ELF-1 (cell line): ENCODE measurements at places on chromosomes 5 and 9.
A peak's percentile ranks its signal among the peaks of the same experiment; 100 is the strongest.

- peak; percentile 96 for DNase-seq
These were observed 4.8 kb upstream of the SARDH start for GRCh38 chr9:133742849-133743444.

DNA sequence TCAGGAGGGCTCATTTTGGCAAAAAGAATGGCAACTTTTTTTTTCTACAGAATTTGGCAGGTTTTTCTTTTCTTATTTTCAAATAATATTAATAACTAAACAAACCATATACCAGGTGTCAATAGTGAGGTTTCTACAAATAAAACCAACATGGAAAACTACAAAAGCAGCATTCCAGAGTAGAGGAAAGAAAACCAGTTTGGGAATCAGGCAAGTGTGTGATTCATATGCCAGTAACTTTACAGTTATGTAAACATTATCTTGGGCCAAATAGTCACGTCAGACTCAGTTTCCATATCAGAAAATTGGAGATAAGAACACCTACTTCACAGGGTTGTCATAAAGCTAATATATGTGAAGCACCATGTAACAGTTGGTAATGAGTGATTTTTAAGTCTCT lies 51.7 kb downstream of the FBXW11 start:
- DNase-seq, result no peak

DNA sequence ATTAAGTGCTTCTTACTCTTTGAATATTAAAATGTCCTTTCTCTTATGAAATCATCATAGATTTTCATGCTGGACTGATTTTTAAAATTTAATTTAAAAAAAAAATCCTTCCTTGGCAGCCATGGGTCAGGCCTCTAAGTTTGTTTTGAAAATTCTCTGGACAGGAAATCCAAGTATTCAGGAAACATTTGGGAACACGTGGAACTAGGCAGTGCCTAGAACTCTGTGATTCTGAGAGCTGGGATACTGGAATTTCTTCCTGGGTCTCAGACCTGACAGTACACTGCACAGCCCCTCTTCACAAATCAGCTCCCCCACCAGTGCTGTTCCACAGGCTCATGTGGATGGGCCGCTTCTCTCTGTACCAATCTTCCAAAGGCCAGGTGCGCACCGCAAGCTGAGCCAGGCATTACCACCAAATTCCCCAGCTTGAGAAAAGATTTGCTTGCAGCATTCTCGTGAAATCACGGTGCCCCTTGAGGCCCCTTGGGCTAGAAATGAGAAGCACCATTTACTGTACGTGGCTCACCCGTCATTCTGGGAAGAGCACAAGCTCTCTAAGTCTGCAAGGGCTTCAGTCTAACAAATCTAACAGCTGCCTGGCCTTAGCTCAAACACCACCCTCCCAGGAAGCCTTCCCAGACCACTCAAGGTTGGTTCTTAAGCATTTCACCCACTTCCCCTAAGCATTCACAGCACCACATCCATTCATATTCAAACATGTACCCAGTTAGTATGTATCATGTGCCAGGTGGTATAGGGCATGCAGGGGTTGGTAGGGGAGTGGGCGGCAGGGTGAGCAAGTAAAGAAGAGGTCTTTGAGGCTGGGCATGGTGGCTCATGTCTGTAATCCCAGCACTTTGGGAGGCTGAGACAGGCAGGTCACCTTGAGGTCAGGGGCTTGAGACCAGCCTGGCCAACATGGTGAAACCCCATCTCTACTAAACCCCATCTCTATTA lies 26.5 kb downstream of the B4GALT1 start:
- DNase-seq, result no peak

GRCh38 chr9:78620764-78621163 lies 323.8 kb downstream of the PSAT1 start:
- no peak for DNase-seq

DNA sequence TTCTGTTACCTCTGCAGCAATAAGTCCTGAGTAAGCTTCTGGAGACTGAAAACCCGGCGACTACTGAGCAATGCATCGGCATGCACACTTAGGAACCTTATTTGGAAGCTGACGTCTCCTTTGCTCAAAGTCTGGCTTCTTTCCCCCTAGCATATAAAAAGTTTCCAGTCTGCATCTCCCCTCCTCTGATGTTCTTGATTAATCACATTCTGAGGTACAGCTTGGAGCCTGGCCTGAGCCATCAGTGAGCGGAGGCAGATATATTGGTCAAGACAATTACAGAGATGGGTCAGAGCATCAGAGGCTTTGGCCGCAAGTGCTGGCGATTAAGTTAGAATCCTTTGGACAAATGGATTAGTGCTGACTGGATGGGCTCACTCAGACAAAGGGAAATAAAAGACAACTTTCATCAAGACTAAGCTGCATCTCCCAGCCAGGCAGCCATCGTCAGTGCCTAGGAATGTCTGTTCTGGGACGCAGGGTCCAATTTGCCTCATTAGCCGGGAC lies 140.7 kb downstream of the MTX3 start:
- no peak for DNase-seq

DNA sequence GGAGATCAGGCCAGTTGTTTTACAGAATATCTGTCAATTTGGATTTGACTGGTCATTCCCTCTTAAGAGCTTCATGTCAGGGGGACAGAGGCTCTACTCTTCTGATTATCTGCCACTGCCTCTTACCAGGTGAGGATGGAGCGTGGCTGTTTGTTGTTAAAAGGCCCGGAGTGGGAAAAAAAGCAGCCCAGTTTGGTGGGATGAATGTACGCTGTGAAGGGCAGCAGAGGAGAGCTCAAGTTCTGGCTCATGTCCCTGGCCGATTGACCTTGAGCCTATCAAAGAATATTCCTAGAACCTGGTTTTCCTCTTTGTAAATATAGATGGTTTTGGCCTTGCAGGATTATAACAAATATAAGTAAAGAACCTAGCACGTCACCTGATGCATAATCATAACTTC lies 16.3 kb upstream of the SHB start:
- no peak for DNase-seq

DNA sequence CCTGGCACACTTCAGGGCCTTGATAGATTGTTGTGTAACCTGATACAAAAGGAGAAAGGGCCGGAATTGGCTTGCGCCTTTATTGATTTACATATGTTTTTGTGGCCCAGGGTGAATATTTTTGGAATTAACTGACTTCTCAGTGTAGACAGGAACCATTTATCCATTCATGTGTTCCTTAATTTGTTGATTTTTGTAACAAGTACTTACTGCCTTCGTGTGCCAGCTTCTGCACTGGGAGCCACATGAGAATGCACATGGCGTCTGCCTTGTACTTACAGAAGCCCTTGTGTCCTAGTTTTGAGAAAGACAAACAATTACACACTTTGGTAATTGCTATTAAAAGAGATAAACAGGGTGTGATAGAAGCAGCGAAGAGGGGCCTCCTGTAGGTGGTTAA lies 26.4 kb downstream of the EHMT1 start:
- no peak for DNase-seq

DNA sequence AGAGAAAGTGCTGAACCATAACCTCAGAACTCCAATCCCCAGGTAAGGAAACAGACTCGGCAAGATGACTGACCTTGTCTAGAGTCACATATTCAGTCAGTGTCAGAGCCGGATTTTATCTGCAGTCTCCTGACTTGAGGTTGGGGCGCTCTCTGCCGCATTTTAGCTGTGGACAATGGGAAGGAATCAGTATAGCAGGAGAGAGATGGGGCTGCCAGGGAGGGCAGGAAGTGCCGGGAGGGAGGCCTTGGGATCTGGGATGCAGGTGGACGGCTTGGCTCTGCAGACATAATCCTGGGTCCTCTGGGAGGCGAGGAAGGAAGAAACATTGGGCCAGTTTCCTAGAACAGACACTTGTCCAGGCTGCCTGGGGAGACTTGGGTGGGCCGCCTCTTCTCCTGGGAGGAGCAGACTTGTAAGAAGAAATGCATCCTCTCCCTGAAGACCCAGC lies 39.7 kb upstream of the COL15A1 start:
- DNase-seq, result no peak

GRCh38 chr5:59208474-59208873 lies 625.6 kb downstream of the RAB3C start:
- no peak for DNase-seq

DNA sequence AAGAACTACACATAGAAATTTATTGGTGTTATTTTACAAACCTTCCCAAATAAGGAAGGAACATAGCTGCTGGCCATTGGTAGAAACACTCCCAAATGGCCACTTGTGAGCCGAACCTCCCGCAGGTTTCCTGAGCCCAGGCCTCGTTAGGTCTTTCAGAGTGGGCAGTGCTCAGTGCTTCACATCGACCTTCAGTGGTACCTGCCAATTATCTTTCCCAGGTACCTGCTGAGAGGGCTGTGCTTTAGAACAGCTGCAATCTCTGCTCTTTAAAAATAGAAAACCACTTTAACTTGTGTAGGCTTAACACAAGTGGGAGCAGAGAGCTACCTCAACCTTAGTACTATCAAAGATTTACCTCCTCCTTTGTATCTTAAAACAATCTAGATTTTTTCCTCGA lies 334.1 kb downstream of the RFX3 start:
- no peak for DNase-seq

GRCh38 chr5:107993341-107993740 lies 322.6 kb upstream of the EFNA5 start:
- no peak for DNase-seq

DNA sequence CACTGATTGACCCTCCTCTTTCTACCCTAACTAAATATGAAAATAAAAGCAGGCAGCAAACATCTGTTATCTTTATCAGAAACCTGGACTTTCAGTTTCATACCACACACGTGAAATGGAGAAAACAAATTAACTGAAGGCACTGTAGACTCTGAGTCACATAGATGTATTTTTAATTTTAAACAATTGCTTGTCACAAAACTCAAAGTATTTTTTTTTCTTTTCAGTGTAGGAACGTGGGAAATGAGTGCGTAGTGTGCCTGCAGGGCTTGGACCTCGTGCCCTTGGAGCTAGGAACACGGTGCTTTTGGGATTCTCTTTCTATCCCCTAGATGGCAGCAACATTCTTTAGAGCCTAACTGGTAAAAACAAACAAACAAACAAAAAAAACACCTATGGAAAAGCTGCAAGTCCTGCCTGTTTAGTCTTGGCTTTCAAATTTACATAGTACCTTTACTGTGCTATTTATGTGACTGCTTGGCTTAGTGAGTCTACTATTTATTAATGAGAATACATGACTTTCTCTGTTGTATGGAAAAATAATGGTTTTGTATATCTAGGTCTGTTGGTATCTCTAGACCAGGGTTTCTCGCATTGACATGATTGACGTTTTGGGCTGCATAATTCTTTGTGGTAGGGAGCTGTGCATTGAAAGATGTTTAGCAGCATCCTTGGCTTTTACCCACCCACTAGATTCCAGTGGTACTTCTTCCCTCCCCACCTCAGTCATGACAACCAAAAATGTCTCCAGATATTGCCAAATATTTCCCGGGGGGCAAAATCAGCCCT lies 16.8 kb upstream of the ACTBL2 start:
- DNase-seq, result peak; percentile 64

- DNase-seq, result peak; percentile 24
These were observed 3.8 kb upstream of the FBXW11 start for GRCh38 chr5:172010278-172010677.

DNA sequence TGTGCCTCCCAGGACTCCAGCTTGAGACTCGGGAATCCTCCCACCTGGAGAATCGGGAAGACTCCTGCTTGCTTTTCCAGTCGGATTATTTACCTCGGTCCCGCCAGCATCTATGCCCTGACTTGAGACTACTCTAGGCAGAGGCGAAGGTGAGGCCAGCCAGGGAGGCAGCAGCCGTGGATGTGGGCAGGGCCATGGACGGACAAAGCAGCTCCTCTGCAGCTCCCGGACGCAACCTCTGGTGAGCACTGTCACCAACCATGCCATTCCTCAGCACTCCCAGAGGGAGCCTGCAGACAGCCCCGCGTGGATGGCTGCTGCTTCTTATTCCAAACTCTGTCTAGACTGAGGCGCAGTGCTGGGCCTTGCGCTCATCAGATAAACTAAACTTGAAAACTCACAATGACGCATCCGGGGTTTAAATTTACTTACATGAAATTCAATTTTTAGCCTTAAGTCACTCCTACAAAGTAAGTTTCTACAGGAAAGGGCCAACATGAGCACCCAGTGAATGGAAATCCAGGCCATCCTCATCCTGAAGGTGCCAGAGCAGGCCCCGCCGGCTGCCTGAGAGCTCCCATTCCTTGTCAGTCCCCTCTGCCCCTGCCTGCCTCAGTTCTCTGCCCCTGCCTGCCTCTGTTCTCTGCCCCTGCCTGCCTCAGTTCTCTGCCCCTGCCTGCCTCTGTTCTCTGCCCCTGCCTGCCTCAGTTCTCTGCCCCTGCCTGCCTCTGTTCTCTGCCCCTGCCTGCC lies 17.8 kb downstream of the MED10 start:
- DNase-seq, result peak; percentile 21

DNA sequence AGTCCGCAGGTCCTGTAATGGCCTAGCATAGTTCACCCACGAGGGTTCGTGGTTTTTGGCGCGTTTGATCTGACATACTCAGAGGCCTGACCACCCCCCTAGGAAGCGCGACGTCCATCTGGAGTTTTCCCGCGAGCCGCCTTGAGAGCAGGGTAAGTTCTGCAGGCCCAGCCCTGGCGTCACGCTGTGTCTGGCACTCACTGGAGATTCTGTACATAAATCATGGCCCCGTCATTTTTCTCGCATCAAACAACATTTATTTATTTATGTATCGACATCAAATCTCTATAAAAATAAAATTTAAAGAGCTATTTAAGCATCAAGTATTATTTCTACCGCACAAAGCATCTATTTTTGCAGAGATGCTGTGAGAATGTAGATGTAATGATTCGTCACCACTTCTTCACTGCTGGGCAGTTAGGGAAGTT lies 437 bp upstream of the TRIM41 start:
- DNase-seq, result no peak

GRCh38 chr9:93088656-93089015 lies 7.4 kb upstream of the CARD19 start:
- no peak for DNase-seq

DNA sequence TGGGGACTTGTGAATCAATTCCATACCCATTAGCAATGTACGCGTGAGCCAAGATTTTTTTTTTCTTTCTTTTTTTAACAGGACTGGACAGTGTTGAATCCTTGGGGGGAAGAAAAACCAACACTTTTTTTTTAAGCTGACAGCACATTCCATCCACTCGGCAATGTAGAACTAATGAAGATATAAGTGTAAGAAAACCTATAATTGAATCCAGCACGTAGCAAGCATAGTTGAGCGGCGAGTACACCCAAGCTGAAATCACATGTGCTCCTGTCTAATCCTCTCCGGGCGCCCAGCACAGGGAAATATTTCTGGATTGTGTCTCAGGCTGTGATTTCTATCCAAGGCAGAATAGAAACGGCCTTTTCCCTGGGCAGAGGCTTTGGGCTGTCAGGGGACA lies 118.2 kb downstream of the BOD1 start:
- no peak for DNase-seq

- no peak for DNase-seq
These were observed 18.9 kb upstream of the SLC30A5 start for GRCh38 chr5:69074664-69075521.

GRCh38 chr9:5799314-5799713 lies 33.6 kb downstream of the ERMP1 start:
- no peak for DNase-seq
